ENCODE measurements at places on chromosomes 1 and 21. TPM values are rescaled to one million over a fixed set of nuclear protein-coding genes. Genes with fewer than 3 reads are reported as not detected.

DNA sequence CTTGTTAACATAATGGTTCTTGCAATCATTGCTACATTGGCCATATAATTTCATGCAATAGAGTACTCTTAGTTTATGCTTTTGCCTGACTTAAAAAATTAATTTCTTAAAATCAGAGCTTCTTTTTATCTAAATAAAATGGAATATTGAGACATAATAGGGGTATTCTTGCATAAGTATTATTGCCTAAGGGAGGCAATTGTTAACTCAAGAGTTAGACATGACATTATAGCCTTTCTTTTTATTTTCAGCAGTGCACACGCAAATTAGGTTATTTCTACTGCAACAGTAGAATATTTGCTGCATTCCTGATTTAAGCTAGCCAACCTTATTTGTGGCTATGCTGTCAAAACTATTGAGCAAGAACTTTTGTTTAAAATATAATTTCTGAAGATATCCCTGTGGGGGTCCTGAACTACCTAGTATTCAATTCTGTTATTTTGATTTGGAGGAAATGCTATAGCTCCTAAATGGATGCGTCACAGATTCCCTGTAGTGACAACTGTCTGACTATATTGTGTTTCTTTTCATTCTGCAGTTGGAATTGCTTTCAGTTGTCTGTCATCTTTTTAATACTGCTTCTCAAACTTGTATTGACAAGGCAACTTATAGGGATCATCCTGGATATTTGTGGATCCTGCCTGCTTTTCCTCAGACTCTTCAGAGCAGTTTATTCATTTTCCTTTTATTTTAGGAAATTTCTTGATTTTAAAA is 211.0 kb downstream of the PATJ start:
- DNase-seq = no peak

- DNase-seq = no peak
Measured at GRCh38 chr21:30981403-30981802, 56.9 kb downstream of the KRTAP19-8 start.

DNA sequence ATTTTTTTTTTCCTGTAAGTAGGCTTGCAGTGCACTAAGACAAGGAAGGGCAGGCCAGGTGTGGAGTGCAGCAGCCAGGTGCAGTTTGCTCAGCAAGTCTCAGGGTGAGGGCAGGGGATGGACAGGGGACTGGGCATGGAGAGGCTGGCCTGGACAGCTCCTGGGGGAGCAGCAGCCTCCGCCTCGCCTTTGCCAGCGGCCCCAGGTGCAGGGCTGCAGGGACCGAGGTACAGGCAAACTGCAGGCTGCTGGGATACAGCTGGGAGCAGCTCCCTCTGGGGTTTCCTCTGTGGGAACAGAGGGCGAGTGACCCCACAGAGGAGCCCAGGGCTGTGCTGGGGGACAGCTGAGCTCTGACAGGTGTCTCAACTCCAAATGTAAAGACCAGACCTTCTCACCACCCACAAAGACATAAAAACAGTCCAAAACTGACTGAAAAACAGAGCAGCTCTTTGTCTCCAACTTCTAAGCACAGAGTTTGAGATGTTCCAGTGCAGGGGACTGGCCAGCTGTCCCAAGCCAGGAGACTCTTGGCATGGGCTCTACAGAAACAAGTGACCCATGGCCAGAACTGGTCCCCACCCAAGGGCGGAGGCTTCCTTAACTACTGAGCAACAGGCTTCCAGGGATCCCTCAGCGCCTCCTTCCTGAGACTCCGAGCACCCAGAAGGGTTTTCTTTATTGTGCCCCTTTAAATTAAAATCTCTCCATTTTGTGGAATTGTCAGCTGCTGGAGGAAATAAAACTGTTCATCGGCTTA is 27.7 kb upstream of the AJAP1 start:
- DNase-seq = peak; percentile 56

DNA sequence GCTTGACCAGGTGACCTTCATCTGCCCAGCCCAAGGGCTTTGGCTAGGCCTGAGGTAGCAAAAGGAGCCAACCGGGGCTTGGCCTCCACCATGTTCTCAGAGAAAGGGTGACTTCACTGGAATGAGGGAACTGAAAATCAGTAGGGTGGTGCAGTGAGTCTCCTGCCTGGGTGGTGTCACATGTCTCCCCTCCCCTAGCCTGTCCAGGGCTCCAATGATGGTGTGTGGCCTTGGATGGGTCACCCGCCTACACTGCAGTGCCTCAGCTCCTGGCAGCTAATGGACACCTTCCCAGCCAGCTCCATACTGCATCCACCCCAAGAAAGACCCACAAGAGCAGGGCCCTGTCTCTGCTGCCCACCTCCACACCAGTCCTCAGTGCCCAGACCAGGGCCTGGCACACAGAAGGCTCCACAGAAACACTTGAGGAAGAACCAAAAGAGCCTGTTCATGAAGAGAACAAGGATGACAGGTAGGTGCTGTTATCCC is 678.7 kb downstream of the MATN1 start:
- DNase-seq = no peak

GRCh38 chr1:156927215-156928042 is 7.0 kb downstream of the LRRC71 start:
- peak; percentile 17 for DNase-seq

DNA sequence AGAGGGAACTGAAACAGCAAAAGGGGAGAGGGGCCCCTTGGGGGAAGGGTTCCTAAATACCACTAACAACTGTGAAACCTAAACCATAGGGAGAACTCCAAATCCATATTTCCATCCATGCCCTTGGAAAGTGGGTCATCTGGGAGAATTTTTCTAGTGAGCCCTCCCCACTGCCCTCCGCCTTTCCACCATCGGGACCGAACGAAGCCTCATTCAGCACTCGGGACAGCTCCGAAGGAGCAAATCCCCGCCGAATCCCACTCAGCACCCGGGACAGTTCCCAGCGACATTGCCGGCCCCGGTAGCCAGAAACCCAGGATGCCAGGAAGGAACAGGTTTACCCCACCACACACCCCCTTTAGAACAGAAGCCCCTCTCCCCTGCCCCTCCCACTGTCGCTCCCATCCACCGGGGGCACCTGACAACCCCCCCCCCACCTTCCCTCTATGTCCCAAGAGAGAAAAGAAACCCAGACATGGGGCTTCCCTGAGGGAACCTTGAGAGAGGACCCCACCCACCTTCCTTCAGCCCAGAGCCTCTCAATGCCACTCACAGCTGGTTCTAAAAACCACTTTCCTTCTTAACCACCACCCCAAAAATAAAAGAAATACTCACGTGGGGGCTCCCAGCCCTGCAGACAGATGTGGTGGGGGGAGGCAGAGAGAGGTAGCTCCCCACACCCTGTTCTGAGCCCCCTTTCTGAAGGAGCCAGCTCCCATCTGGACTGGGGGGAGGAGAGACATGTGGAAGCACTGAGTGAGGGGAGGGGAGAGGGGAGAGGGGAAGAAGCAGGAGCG is 4.5 kb downstream of the DLGAP3 start:
- DNase-seq = no peak

Gene TRIM33
- total RNA-seq = 38.4 TPM

Gene CYP2J2
- total RNA-seq = 0.10 TPM

Gene LIN9
- 2.8 TPM for total RNA-seq

Gene HAO2
- not detected for total RNA-seq

Data from spleen (tissue), 13 donors.